ENCODE measurements at places on chromosomes 16 and 17. TPM values are rescaled to one million over a fixed set of nuclear protein-coding genes. Genes with fewer than 3 reads are reported as not detected.

DNA sequence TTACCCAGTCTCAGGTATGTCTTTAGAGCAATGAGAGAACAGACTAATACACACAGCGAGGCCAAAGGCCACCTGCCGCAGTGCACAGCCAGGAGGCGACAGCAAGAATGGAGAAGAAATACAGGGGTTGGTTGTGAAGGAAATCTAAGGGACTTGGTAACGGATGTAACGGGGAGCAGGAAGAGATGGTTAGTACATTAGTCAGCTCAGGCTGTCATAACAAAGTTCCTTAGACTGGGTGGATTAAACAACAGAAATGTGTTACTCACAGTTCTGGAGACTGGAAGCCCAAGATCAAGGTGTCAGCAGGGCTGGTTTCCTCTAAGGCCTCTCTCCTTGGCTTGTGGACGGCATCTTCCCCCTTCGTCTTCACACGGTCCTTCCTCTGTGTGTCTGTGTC is 47.1 kb downstream of the TVP23C start:
- no peaks in the 10 kb centered on the region for H3K27me3 ChIP-seq
- no peak overlapping the region for H3K27ac ChIP-seq
- DNase-seq: no peak
- H3K4me1 ChIP-seq: peaks cover 18% of the 10 kb centered on the region

- no peak for DNase-seq
- no peaks in the 10 kb centered on the region for H3K27me3 ChIP-seq
- peaks cover 23% of the 10 kb centered on the region for H3K36me3 ChIP-seq
- H3K27ac ChIP-seq: no peak overlapping the region
Measured at GRCh38 chr17:38709104-38709820, 4.2 kb downstream of the MLLT6 start.

DNA sequence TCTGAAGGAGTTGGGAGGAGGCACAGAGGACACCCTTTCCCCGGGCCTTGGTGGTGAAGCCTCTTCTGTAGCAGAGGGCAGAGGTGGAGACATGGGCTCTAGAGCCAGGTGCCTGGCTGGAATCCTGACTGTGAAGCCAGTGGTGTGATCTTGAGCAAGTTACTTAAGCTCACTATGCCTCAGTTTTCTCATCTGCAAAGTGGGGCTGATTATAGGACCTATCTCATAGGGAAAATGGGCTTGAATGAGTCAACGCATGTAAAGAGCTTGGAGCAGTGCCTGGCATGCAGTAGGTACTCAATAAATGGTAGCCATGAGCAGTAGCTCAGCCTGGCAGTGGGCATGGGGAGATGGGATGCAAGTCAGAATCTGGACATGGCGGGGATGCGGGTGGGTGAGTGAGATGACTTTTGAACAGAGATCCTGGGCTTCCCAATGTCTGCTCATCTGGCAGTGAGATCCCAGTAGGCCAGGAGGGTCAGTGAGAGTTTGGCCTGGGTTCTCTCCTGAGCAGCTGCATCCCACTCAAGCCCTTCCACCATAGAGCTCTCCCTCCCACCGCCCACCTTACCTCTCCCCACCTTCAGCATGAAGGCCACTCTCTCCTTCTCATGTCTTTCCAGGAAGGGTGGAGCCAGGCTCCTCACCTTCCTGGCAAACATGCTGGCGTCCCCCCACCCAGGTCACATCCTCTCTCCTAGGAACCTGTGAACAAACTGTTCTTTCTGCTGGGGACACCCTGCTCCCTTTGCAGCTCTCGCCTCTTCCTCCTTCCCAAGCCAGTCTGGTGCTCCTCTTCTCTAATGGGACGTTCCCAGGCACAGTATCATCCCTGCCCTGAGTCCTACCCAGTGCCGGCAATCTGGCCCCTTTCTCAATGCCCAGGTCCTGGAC is 13.1 kb upstream of the SP2 start:
- H3K4me1 ChIP-seq: peaks cover 34% of the 10 kb centered on the region
- no peak for DNase-seq
- no peaks in the 10 kb centered on the region for H3K36me3 ChIP-seq
- no peaks in the 10 kb centered on the region for H3K27me3 ChIP-seq

- peaks cover 24% of the 10 kb centered on the region for H3K4me1 ChIP-seq
- H3K27ac ChIP-seq: no peak overlapping the region
- no peaks in the 10 kb centered on the region for H3K27me3 ChIP-seq
- no peak overlapping the region for H3K4me3 ChIP-seq
Measured at GRCh38 chr16:78292844-78293380, 193.5 kb downstream of the WWOX start.

- H3K4me3 ChIP-seq: no peak overlapping the region
- H3K27ac ChIP-seq: no peak overlapping the region
- no peaks in the 10 kb centered on the region for H3K27me3 ChIP-seq
- H3K36me3 ChIP-seq: no peaks in the 10 kb centered on the region
Measured at GRCh38 chr16:85057948-85058347, 30.4 kb downstream of the KIAA0513 start.

- H3K4me3 ChIP-seq: no peak overlapping the region
- H3K4me1 ChIP-seq: no peaks in the 10 kb centered on the region
- no peak overlapping the region for H3K27ac ChIP-seq
- DNase-seq: peak; percentile 22
- no peaks in the 10 kb centered on the region for H3K36me3 ChIP-seq
- no peaks in the 10 kb centered on the region for H3K27me3 ChIP-seq
Measured at GRCh38 chr17:32103476-32104113, 38.7 kb upstream of the RHOT1 start.

- no peaks in the 10 kb centered on the region for H3K27me3 ChIP-seq
- no peak overlapping the region for H3K27ac ChIP-seq
- no peak for DNase-seq
- no peaks in the 10 kb centered on the region for H3K36me3 ChIP-seq
- H3K4me3 ChIP-seq: no peak overlapping the region
- no peaks in the 10 kb centered on the region for H3K4me1 ChIP-seq
Measured at GRCh38 chr17:16044487-16044886, 44.9 kb downstream of the TTC19 start.

GRCh38 chr17:81414756-81415516 is 19.7 kb downstream of the BAHCC1 start:
- H3K27me3 ChIP-seq: no peaks in the 10 kb centered on the region
- H3K4me1 ChIP-seq: peaks cover 49% of the 10 kb centered on the region
- no peak overlapping the region for H3K27ac ChIP-seq
- DNase-seq: no peak

DNA sequence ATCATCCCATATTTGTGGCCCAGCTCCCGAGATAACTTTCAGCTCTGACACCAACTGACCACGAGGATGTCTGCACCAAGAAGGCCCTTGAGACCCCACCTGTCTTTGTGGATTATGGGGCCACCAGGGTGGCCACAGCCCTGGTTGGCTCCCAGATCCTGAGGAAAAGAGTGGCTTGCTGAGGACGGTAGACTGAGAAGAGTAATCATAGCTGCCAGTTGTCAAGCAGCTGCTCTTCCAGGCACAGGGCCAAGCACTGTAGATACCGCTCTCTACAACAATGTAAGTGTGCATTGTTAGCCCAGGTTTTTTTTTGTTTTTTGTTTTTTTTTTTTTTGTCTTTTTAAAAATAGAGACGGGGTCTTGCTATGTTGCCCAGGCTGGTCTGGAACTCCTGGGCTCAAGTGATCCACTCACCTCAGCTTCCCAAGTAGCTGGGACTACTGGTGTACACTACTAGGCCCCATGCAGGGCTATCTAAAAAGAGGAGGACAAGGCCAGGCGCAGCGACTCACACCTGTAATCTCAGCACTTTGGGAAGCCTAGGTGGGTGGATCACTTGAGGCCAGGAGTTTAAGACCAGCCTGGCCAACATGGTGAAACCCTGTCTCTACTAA is 9.6 kb downstream of the ZNF205 start:
- no peak overlapping the region for H3K4me3 ChIP-seq
- peaks cover 22% of the 10 kb centered on the region for H3K4me1 ChIP-seq
- H3K27me3 ChIP-seq: no peaks in the 10 kb centered on the region
- H3K36me3 ChIP-seq: peaks cover 23% of the 10 kb centered on the region

DNA sequence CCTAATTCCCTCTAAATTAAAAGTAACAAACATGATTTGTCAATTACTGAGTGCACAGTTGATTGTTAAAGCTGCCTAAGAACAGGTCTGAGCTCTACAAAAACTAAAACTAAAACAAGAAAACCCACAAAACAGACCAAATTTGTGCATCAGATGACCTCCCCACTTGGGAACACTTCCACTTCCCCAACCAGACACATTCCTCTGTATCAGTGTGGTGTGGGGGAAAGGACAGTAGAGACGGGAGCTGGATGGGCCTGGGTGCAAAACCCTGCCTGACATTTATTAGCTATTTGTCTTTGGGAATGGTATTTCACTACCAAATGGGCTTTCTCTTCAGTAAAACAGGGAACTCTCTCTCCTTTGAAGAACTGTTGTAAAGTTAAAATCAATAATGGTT is 29.8 kb downstream of the STAT3 start:
- no peaks in the 10 kb centered on the region for H3K36me3 ChIP-seq
- no peaks in the 10 kb centered on the region for H3K27me3 ChIP-seq
- no peak overlapping the region for H3K27ac ChIP-seq
- no peak overlapping the region for H3K4me3 ChIP-seq
- no peak for DNase-seq
- H3K4me1 ChIP-seq: peaks cover 60% of the 10 kb centered on the region

DNA sequence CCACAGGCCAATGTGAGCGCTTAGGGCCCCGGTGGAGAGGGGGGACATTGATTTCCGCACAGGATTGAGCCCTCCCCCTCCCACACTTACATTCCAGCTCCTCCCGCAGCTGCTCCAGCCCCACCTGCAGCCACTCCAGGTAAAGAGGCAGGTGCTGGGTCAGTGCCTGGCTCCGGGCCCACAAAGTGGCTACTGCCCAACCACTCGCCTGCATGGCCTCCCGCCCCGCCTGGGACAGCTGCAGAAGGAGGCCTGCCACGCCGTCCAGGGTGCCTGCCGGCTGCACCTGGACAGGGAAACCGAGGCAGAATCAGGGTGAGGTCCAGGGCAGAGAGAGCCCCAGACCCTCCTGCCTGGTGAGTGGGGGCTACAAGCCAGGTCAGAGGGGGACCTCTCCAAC is 46.3 kb downstream of the RMI2 start:
- no peak overlapping the region for H3K27ac ChIP-seq
- H3K4me1 ChIP-seq: peaks cover 14% of the 10 kb centered on the region

- H3K27ac ChIP-seq: no peak overlapping the region
- no peaks in the 10 kb centered on the region for H3K27me3 ChIP-seq
- DNase-seq: no peak
Measured at GRCh38 chr16:7555459-7555858, 222.8 kb downstream of the RBFOX1 start.

DNA sequence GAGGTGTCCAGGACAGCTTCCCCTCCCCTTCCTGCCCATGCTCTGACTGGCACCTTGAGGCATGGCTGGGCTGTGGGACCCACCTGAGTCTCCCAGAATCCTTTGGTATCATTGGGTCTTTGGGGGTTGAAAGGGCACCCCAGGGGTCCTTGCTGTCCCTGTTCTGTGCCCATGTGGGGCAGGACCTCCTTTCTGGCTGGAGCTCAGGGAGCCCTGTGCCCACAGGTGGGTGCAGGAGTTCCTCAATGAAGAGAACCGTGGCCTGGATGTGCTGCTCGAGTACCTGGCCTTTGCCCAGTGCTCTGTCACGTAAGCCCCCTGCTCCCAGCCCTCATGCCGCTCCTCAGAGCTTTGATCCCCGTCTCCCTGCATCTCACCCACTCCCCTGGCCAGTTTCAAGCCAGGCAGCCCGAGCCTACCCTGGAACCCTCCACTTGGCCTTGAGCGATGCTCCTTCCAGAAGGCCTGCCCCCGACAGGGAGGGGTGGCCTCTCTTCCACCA is 11.8 kb downstream of the FMNL1 start:
- H3K4me3 ChIP-seq: no peak overlapping the region
- peaks cover 33% of the 10 kb centered on the region for H3K4me1 ChIP-seq
- peaks cover 5% of the 10 kb centered on the region for H3K36me3 ChIP-seq
- DNase-seq: no peak
- H3K27ac ChIP-seq: no peak overlapping the region

GRCh38 chr16:162271-162991 is 3.3 kb upstream of the HBM start:
- H3K36me3 ChIP-seq: no peaks in the 10 kb centered on the region
- peaks cover 16% of the 10 kb centered on the region for H3K4me1 ChIP-seq
- no peak for DNase-seq
- H3K27me3 ChIP-seq: peaks cover 17% of the 10 kb centered on the region

GRCh38 chr16:67235816-67236562 is 9.1 kb downstream of the TMEM208 start:
- H3K36me3 ChIP-seq: no peaks in the 10 kb centered on the region
- H3K27me3 ChIP-seq: no peaks in the 10 kb centered on the region
- H3K4me1 ChIP-seq: no peaks in the 10 kb centered on the region
- no peak for DNase-seq
- no peak overlapping the region for H3K27ac ChIP-seq

- no peak overlapping the region for H3K27ac ChIP-seq
- H3K4me3 ChIP-seq: no peak overlapping the region
- peaks cover 23% of the 10 kb centered on the region for H3K4me1 ChIP-seq
- no peaks in the 10 kb centered on the region for H3K27me3 ChIP-seq
- no peaks in the 10 kb centered on the region for H3K36me3 ChIP-seq
- DNase-seq: peak; percentile 22
Measured at GRCh38 chr17:21460358-21460757, 84.2 kb downstream of the KCNJ12 start.

DNA sequence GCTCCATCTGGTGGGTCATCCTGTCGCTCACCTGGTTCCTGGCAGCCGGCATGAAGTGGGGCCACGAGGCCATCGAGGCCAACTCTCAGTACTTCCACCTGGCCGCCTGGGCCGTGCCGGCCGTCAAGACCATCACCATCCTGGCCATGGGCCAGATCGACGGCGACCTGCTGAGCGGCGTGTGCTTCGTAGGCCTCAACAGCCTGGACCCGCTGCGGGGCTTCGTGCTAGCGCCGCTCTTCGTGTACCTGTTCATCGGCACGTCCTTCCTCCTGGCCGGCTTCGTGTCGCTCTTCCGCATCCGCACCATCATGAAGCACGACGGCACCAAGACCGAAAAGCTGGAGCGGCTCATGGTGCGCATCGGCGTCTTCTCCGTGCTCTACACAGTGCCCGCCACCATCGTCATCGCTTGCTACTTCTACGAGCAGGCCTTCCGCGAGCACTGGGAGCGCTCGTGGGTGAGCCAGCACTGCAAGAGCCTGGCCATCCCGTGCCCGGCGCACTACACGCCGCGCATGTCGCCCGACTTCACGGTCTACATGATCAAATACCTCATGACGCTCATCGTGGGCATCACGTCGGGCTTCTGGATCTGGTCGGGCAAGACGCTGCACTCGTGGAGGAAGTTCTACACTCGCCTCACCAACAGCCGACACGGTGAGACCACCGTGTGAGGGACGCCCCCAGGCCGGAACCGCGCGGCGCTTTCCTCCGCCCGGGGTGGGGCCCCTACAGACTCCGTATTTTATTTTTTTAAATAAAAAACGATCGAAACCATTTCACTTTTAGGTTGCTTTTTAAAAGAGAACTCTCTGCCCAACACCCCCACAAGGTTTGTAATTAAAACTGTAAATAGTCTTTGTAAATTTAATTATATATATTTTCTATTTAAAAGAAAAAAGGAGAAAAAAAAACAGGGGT is 1.7 kb downstream of the FZD2 start:
- no peaks in the 10 kb centered on the region for H3K27me3 ChIP-seq
- peak overlapping the region; percentile 72 for H3K4me3 ChIP-seq
- H3K27ac ChIP-seq: no peak overlapping the region
- no peak for DNase-seq
- H3K36me3 ChIP-seq: no peaks in the 10 kb centered on the region

PRR29 gene
- total RNA-seq: not detected

ZNF469 gene
- total RNA-seq: 2.2 TPM

NEUROD2 gene
- not detected for total RNA-seq

KRTAP1-1 gene
- not detected for total RNA-seq

All from vagina (tissue), 2 donors.